ENCODE measurements at places on chromosomes 3 and 15.

DNA sequence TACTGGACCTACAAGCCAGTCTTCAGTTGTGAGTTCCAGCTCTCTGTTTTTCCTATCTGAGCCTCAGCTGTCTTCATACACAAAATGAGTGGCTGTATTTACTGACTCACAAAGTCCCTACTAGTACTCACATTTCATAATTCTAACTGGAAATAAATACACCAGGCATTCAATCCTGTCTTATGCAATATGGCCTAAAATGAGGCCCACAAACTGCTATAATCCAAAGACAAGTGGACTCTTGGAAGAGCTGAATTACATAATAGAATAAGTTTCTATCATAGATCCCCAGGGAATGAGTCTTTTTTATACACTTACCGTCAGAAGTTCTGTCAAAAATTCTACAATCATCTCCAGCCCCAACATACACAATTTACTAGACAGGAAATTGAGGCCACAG, 211.9 kb downstream of the LRRN1 start:
- DNase-seq = no peak

- no peak for DNase-seq
Observed at GRCh38 chr3:167671878-167672427, 18.2 kb upstream of the WDR49 start.

GRCh38 chr3:47009225-47010110, 30.0 kb downstream of the NBEAL2 start:
- peak; percentile 85 for DNase-seq

- DNase-seq = no peak
Observed at GRCh38 chr3:182183716-182184430, 472.1 kb downstream of the SOX2 start.

- DNase-seq = peak; percentile 21
Observed at GRCh38 chr3:25007974-25008658, 419.9 kb upstream of the RARB start.

DNA sequence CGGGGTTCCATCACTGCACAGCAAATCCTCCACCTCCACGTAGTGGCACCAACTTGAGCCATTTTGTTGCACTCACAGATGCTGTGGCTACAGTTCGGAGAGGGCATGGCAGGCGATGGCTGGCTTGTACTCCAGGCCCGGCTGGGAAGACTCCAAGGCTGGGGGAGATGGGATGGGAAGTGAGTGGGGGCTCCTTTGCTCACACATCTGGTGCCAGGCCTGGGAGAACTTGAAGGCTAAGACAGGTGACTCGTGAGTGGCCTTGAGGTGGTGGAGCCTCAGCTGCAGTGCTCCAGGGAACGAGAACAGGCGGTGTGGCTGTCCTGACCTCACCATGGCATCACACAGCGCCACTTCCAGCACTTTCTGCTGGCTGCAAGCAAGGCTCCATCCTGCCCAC, 87.9 kb downstream of the PLXNA1 start:
- DNase-seq = no peak

DNA sequence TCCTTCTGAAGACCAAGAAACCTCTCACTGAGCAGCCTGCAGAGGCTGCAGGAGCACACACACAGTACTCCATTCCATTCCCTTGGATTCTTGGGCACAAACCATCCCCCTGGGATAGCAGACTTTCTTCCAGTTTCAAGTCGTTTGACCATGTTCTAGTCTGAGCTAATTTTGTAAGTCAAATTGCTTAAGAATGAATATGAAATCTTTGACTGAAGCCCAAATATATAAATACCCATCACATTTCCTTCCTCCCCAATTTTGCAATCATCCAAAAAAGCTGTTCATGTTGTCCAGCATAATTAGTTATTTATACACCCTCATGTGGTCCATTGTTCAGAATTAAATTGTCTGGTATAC, 231.2 kb upstream of the TPRG1 start:
- no peak for DNase-seq

DNA sequence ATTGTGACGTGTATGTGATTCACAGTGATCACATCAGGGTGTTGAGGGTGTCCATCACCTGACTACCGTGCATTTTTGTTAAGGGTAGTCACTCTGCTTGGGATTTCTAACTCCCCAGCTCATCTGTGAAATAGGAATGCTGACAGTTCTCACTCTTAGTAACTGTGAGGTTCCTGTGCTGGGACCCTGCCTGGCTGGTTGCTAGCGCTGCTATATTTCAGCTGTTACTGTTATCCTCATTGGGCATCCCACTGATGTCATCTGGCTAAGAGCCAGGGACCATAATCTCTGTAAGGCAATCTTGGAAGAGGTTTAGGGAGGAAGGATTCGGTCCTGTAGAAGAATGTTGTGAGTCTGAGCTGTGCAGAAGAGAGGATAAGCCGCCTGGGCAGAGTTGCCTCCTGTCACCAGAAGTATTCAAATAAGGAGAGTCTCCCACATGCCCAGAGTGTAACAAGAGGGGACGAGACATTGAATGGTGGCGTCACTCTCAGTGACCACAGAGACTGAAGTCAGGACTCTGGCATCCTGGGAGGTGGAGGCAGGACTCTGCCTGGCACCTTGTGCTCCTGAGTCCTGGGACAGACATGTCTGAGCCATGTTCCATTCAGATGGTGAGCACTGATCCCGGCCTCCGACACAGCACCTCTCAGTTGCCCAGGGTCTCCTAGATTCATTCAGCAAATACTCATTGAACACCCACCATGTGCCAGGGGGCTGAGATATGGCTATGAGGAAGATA, 52.2 kb downstream of the FBLN2 start:
- DNase-seq = peak; percentile 33

DNA sequence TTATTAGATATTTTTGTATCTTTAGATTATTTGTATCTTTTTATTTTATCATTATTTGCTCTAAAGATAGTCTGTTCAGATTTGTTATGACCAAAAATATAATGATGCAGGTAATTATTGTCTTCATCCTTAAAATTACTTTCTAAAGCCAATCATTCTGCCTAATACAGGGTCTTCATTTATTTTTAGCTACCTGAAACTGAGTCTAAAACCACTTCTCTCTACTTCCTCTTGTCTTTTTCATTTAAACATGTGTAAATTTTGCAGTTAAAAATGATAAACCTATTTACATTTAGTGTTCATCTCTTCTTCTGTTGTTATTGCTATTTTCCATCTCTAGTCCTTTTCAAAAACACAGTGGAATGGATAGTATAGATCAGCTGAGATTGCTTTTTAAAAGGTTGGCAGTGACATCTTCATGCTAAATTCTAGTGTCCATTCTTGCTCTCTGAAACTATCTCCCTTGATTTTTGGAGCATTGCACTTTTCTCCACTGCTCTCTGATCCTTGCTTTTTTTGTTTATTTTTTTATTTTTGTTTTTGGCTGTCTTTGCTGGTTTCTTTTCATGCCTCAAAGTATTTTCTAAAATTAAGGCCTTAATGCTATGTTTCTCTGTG, 91.8 kb downstream of the UBE2E2 start:
- DNase-seq = no peak

GRCh38 chr3:42631620-42632019, 21.9 kb upstream of the ZBTB47 start:
- no peak for DNase-seq

- no peak for DNase-seq
Observed at GRCh38 chr3:39414421-39414907, 7.9 kb downstream of the RPSA start.

GRCh38 chr3:24264011-24264410, 230.6 kb downstream of the THRB start:
- DNase-seq = no peak

Data from fibroblast of skin of left biceps (primary cell).